MV-4-11 (cell line): ENCODE measurements at places on chromosomes 5 and 9.

DNA sequence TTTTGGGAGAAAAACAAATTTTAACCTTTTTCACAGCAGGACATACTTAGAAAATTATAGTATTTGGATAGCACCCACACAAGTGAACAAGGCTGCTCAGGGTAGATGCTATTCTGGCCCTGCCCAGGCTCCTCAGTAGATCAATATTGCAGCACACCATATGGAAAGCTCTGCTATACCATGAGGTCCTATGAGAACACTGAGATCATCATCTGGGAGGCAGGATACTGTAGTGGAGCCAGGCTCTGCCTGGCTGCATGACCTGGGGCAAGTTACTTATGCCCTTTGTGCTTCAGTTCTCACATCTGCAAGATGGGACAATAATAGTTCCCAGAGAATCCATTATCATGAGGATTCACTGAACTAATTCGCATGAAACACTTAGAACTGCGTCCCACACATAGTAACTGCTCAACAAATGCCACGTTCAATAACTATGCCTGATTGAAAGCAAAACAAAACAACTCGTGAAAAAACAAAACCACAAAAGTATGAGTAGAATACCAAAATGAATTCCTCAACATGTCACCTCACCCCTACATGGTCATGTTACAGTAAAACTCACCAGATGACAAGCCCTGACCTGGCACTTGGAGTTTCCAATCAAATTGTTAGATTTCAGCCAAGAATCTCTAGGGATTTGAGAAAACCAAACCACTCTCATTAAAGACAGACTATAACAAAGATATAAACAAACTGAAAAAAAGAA lies 31.9 kb downstream of the ARSB start:
- no peak for DNase-seq

DNA sequence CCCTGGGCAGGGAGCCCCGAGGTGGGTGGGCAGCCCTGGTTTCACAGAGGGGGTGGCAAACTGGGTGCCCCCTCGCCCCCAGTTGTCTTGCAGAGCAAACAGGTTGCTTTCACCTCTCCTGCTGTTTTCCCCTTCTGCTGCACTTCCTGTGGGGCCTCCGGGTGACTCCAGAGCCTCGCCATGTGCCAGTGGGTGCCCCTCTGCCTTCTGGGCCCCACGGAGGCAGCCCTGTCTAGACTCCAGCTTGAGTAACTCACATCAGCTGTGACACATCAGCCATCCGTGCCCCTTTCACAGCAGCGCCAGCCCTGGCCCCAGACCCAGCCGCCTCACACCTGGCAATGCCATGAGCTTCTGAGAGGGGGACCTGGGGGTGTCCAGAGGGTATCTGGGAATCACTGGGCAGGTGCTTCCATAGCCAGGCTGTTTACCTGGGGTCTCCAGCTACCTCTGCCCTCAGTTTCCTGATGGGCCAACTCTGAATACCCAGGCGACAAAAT lies 36.9 kb downstream of the ADAMTSL2 start:
- DNase-seq = no peak

- DNase-seq = no peak
Measured at GRCh38 chr5:69043655-69043996, 50.2 kb upstream of the SLC30A5 start.

DNA sequence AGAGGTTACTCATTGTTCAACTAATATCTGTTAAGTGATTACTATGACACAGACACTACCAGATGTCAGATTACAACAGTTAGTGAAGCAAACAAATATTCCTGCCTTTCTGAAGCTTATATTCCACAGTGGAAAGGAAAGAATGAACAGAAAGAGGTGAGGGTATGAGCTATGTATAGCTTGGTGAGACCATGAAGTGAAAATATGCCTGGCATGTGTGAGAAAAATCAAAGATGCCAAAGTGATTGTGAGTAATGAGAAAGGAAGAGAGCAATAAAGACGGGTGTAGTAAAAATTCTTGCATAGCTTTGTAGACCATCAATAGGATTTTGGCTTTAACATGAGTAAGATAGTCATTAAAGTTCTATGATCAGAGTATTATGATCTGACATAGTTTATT lies 734.5 kb upstream of the NUDT12 start:
- no peak for DNase-seq

DNA sequence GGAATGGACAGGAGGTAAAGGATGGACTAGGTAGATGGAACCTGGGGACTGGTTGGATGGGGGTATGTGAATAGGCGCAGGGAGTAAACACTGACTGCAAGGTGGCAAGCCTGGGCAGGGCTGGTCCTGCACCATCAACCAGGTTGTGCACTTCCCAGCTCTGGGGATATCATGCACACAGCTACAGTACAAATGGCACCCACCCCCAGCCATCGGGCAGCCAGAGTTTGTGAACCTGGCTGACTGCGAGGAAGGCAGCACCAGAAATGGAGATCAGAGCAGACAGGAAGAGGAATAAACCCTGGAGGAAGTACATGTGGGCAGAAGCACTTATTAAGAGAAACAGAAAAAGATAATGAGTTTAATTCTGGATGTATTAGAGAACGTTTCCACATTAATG lies 229.1 kb downstream of the ESM1 start:
- no peak for DNase-seq

DNA sequence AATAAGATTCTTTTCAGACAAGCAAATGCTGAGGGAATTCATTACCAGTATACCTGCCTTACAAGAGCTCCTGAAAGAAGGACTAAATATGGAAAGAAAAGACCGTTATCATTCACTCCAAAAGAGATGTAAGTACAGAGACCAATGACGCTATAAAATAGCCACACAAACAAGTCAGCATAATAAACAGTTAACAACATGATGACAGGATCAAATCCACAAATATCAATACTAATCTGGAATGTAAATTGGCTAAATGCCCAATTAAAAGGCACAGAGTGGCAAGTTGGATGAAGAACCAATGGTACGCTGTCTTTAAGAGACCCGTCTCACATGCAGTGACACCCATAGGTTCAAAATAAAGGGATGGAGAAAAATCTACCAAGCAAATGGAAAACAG lies 349.6 kb upstream of the MPDZ start:
- DNase-seq = no peak

DNA sequence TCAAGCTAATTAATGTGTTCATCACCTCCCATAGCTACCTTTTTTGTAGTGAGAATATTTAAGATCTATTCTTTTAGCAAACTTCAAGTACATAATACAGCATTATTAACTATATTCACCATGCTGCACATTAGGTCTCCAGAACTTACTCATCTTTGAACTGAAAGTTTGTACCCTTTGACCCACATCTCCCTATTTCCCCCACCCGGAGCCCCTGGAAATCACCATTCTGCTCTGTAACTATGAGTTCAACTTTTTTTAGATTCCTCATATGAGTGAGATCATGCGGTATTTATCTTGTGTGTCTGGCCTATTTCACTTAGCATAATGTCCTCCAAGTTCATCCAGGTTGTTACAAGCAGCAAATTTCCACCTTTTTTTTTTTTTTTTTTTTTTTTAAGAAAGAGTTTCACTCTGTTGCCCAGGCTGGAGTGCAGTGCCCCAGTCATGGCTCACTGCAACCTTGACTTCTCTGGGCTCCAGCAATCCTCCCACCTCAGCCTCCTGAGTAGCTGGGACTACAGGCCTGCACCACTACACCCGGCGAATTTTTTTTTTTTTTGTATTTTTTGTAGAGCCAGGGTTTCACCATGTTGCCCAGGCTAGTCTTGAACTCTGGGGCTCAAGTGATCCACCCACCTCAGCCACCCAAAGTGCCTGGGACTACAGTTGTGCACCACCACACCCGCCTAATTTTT lies 100.4 kb upstream of the SAP30L start:
- DNase-seq = no peak

- DNase-seq = no peak
Measured at GRCh38 chr5:179869101-179869500, 10.5 kb upstream of the MRNIP start.
